Right cardiac atrium (tissue), 5 donors: ENCODE measurements at places on chromosomes 7 and 10. TPM values are rescaled to one million over a fixed set of nuclear protein-coding genes. Genes with fewer than 3 reads are reported as not detected.

The CD36 gene
- 639 TPM for total RNA-seq

The TMEM139 gene
- 4.3 TPM for total RNA-seq

The CRTAC1 gene
- 11.9 TPM for total RNA-seq

The CYP17A1 gene
- not detected for total RNA-seq

The FBXL13 gene
- 0.34 TPM for total RNA-seq

The ZNF777 gene
- total RNA-seq, result 7.4 TPM

The PRKCQ gene
- total RNA-seq, result 0.24 TPM

The TTYH3 gene
- total RNA-seq, result 12.4 TPM
